Myometrial cell (primary cell): ENCODE measurements at places on chromosomes 7 and 10. TPM values are rescaled to one million over a fixed set of nuclear protein-coding genes. Genes with fewer than 3 reads are reported as not detected.

ZNF488 gene
- 0.29 TPM in 1 of 2 replicates, not detected in the other for total RNA-seq

ZNF727 gene
- total RNA-seq: not detected in 2 replicates

ASAH2 gene
- total RNA-seq: 0.58 and 0.71 TPM in 2 replicates

ACSL5 gene
- 1.4 and 1.8 TPM in 2 replicates for total RNA-seq

PSD gene
- total RNA-seq: 9.2 and 14.1 TPM in 2 replicates

OR2A7 gene
- 0.89 TPM in 1 of 2 replicates, not detected in the other for total RNA-seq

IGF2BP3 gene
- 8.6 and 20.2 TPM in 2 replicates for total RNA-seq

MACC1 gene
- under 0.01 TPM in 1 of 2 replicates, not detected in the other for total RNA-seq

CCNJ gene
- total RNA-seq: 1.8 and 3.5 TPM in 2 replicates

CPA4 gene
- total RNA-seq: 7.5 and 13.1 TPM in 2 replicates

AOC1 gene
- total RNA-seq: not detected in 2 replicates

CPN1 gene
- total RNA-seq: not detected in 2 replicates

ANKRD30A gene
- total RNA-seq: not detected in 2 replicates

SPDYE2 gene
- not detected in 2 replicates for total RNA-seq

PNLIPRP1 gene
- total RNA-seq: not detected in 2 replicates

ADAM12 gene
- 16.7 and 22.2 TPM in 2 replicates for total RNA-seq

UTF1 gene
- total RNA-seq: not detected in 2 replicates

SPRN gene
- total RNA-seq: 0.89 and 2.0 TPM in 2 replicates

CALCR gene
- total RNA-seq: not detected in 2 replicates

MYH16 gene
- total RNA-seq: not detected in 2 replicates
